ENCODE measurements at places on chromosomes 7 and 10.

DNA sequence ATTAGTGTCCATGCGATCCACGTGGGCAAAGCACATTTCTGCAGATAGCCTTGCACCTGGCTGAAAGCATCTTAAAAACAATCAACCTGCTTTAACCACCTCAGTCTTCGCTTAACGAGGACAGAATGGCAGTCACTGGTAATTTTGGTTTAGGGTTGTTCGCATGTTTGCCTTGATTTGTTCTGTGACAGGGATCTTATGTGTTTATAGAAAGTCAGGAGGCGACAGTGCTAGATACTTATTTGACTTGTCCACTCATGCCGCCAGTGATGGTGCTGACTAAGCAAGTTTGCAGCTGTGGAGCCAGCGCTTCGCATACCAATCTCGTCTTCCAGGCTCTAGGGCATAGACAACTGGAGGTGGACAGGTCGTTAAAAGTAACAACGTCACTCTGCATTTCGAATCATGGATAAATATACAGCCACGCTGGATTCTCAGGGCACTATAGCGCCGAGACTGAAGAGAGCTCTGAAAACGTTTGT lies 1.2 kb upstream of the TMEM243 start:
- no peak for DNase-seq

DNA sequence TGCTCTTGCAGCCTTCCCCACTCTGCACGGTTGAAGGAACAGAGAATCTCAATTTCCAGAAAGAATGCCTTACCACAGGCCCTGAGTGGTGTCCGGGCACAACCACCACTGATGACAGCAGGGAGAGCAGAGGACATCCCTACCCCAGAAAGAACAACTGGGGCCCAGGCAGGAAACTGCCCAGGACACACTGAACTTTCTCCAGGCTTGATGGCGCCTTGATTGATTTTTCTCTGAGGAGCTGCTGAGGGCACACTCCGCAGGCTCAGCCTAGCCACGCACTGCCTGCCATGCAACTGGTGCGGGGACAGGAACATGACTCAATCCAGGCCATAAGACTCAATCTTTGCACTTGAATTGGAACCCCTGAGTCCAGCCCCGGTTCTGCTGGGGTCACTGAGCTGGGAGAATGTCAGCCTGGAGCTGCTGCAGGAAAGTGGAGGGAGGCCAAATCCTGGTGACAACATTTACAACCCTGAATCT lies 5.9 kb downstream of the AKR1B1 start:
- no peak for DNase-seq

DNA sequence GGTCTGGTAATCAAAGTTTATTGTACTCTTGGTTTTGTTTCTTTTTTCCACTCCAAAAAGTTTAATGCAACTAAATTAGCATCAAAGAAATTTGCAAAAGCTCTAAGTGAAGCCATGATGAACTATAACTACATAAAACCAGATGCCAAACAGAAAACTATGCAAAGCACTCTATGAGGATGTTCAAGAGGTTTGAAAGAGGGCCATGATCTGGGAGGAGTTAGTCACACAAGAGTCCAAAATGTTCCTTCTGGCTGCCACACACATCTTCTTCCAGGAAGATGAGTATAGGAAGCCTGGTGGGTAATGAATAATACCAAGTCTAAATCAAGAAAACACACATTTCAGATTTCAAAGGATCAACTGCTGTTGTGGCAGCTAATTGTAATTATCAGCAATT lies 28.4 kb downstream of the GLI3 start:
- no peak for DNase-seq

GRCh38 chr10:26879744-26880143 lies 19.0 kb upstream of the ABI1 start:
- DNase-seq = no peak

DNA sequence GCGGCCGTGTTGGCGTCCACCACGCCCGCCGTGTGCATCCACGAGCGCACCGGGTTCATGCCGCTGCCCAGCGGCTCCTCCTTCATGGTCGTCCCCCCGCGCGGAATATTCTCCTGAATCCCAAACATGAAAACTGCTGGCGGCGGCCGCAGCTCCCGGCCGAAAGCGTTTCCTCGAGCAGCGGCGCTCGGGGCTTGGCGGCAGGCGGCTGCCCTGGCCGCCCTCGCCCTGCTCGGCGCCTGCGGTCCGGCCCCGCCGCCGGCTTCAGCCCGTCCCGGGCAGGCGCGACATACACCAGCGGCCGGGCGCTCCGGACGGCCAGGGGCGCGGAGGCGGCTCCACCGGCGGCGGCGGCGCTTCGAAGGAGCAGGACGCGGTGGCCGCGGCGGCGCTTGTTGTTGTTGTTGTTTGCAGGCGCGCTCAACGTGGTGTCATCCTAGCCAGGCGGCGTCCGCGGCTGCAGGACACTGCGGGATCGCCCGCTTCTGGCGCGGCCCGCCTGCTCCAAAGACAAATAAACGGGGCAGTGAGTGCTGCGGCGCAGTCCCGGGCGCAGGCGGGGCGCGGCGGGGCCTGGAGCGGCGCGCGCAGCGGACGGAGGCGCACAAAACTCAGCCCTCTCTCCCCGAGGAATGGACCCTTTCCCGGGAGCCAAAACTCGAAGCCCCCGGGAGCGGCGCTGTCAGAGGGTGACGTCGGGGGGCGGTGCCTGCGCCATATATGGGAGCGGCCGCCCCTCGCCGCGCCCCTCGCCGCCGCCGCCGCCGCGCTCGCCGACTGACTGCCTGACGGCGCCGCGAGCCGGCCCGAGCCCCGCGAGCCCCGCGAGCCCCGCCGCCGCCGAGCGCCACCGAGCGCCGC lies at the start of gene EBF3:
Gene EBF3 (minus strand): TSS at position 634 of the 861 bp plus-strand sequence. CDS start 506 bp downstream, at position 128.
- DNase-seq = peak; percentile 83

- DNase-seq = no peak
Observed at GRCh38 chr7:76057813-76058145, 9.9 kb downstream of the MDH2 start.

- DNase-seq = no peak
Observed at GRCh38 chr7:56537477-56537876, 421.3 kb upstream of the NUPR2 start.

DNA sequence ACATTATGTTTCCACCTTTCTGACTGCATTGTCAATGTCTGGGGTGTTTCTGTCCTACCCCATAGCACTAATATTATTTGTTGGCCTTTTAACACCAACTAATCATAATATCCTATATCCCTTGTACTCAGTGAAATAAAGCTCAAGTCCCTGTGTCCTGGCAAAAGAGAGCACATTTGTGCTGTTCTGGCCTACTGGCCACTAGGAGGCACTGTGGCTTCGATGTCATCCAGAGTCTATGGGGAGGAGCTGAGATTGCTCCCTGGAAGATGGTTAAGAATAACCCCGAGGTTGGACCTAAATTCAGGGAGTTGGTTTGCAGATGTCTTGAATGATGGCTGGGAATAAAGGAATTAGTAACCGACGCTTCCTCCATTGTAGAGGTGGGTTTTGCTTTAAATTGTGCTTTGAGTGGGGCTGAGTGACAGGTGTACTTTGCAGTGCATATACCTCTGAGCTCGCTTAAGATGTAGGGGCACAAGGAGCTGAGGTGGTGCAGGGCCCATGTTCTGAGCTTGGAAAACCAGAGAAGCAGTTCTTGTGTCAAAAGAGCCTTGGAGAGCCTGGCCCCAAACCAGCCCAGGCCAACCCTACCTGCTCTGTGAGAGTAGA lies 191.2 kb upstream of the PRSS1 start:
- no peak for DNase-seq

DNA sequence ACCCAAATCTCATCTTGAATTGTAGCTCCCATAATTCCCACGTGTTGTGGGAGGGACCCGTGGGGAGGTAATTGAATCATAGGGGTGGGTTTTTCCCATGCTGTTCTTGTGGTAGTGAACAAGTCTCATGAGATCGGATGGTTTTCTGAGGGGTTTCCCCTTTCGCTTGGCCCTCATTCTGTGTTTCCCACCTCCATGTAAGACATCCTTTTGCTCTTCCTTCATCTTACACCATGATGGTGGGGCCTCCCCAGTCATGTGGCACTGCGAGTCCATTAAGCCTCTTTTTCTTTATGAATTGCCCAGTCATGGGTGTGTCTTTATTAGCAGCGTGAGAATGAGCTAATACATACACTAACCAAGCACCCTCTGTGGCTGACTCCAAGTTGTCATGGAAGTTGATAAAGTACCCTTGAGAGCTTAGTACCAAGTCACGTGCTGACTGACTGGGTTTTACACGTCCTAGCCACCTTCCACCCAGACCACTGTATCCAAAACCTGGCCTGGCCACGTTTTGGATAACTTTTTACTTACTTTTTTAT lies 614.4 kb downstream of the SDK1 start:
- no peak for DNase-seq

GRCh38 chr7:40646717-40647116 lies 511.9 kb downstream of the SUGCT start:
- DNase-seq = no peak

- no peak for DNase-seq
Observed at GRCh38 chr7:8035647-8036518, 67.3 kb downstream of the GLCCI1 start.

GRCh38 chr10:104907521-104907920 lies 266.4 kb downstream of the SORCS3 start:
- no peak for DNase-seq

GRCh38 chr7:30974605-30975255 lies 11.0 kb downstream of the GHRHR start:
- DNase-seq = no peak

GRCh38 chr7:131026297-131027000 lies 292.4 kb upstream of the KLF14 start:
- no peak for DNase-seq

DNA sequence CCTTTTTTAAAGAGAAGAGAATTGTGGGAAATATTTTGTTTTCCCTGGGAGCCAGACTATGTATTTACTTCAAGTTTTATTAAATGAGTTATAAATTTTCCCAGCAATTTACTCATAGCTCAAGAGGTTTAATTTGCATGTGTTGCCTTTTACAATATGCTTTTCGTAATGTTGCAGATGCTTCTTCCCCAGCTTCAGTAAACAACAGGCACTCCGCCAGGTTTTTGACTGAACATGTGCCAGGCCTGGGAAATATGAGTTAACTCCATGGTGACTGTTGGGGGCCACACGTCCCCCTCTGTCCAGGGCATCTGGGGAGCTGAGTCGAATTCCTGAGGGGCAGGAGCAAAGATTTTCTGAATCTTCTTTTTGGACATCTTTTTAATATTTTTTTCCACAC lies 545.7 kb downstream of the LRMDA start:
- no peak for DNase-seq

DNA sequence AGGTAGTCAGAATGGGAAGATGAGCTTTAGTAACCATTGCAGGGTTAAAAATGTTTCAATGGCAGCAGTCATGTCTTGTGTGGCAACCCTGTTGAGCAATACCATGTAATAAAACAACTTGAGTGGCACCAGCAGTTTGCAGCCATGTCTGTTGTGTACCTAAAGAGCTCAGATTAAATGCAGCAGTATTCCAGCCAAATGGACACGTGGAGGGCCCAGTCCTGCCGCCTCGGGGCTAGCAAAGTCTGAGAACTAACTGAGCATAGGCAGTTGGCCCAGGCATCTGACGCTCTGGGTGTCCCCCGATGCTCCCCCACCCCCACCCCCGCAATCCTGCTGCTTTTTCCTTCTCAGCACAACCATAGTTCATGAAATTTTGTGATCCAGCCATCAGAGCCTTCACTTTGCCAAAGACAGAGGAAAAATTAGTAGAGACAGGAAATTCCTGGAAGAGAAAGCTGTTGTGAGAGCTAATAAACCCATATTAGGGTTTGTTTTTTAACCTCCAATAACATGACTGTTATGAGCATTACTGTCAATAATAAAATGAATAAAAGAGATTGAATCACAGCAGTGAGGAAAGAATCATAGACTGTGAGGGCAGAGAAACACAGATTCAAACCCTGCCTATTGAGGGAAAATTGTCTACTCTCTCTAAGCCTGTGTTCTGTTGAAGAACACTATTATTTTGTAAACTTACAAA lies 220.6 kb upstream of the RHOBTB1 start:
- DNase-seq = no peak

DNA sequence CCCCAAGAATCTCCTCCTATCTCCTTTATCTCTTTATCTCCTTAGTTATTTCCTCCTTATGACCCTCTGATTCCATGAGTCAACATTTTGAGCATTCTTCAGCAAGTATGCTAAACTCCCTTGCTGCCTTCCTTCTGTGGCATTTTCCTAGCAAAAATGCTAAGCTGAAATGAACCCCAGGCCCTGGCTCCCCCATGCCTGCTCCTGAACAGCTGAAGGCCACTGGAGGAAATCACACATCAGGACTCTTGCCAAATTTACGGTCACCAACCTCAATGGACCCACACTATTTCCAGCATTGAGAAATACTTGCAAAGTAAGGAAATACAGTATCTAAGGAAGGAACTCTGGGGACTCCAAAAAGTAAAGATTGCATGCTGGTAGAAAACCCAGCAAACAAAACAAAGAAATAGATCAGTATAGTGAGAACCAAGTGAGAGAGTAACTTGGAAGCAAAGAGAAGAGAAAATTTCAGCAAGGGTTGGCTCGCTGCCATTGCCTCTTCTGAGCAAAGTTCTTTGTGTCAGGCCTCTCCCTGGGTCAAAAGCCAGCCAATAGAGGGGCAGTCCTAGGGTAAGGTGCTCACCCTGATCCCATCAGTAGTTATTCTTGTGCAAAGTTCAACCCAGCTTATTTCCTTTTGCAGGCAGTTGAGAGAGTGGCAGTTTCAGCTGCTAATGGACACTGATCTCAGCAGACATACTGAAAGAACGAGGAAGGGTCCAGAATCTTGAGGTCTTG lies 5.1 kb upstream of the PLEKHS1 start:
- DNase-seq = no peak

- DNase-seq = no peak
Observed at GRCh38 chr7:71871446-71871845, 540.7 kb downstream of the CALN1 start.

- DNase-seq = no peak
Observed at GRCh38 chr7:70935311-70935710, 196.6 kb upstream of the GALNT17 start.

DNA sequence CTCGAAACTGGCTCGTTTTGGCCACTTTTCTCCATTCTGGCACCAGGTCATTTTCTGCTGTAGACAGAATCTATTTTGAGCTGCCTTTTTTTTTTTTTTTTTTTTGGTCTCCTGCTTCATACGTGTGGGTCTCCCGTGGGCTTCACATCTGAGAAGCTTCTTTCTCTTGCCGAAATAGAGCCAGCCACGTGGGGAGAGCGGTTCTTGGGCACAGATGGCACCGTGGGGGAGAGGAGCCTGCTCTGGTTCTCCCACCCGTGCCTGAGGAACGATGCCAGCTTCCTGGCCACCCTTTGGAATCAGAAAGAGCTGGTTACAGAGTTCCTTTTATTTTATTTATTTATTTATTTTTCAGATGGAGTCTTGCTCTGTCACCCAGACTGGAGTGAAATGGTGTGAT lies 48.7 kb upstream of the OCM2 start:
- DNase-seq = no peak

GRCh38 chr7:79590916-79591623 lies 137.6 kb upstream of the MAGI2 start:
- DNase-seq = no peak

DNA sequence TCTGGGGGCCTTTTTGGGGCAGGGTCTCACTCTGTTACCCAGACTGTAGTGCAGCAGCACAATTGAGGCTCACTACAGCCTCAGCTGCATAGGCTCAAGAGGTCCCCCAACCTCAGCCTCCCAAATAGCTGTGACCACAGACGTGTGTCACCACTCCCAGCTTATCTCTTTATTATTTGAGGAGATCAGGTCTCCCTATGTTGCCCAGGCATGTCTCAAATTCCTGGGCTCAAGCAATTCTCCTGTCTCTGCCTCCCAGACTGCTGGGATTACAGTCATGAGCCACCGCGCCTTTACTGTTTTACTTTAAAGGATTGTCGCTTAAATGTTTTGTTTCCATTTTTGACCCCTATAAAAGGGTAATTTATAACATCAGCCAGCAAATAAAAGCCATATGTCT lies 502.6 kb upstream of the AUTS2 start:
- DNase-seq = no peak

- no peak for DNase-seq
Observed at GRCh38 chr7:151843181-151843580, 33.7 kb downstream of the PRKAG2 start.
